Anterior cingulate cortex (tissue), 58 donors: ENCODE measurements at places on chromosomes 6 and 20.

- DNase-seq, result peak; percentile 79
Measured at GRCh38 chr6:125584468-125584939, 164.9 kb upstream of the HEY2 start.

DNA sequence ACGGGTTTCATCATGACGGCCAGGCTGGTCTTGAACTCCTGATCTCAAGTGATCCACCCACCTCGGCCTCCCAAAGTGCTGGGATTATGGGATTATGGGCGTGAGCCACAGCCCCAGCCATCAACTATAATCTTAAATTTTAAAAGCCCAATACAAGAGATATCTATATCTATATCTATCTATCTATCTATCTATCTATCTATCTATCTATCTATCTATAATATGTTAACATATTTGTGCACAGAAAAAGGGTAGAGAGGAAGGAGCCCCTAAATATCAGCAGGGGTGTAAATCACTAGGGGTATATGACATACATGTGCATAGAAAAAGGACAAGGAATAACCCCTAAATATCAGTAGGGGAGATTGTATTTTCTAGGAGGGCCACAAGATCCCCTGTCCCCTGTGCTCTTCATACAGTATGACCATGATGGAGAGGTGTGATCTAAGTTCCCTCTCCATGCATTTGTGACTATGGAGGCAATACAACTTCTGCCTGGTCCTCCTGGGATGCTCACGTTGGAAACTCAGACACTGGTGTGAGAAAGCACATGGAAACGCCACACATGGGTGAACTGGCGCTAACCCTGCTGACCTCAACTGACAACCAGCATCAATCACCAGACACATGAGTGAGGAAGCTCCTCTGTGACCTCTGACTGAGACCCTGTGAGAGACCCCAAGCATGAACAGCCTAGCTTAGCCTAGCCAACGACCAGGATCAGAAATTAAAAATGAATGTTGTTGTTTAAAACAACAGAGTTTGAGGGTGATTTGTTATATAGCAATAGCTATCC, 1.2 kb upstream of the SPATS1 start:
- no peak for DNase-seq

DNA sequence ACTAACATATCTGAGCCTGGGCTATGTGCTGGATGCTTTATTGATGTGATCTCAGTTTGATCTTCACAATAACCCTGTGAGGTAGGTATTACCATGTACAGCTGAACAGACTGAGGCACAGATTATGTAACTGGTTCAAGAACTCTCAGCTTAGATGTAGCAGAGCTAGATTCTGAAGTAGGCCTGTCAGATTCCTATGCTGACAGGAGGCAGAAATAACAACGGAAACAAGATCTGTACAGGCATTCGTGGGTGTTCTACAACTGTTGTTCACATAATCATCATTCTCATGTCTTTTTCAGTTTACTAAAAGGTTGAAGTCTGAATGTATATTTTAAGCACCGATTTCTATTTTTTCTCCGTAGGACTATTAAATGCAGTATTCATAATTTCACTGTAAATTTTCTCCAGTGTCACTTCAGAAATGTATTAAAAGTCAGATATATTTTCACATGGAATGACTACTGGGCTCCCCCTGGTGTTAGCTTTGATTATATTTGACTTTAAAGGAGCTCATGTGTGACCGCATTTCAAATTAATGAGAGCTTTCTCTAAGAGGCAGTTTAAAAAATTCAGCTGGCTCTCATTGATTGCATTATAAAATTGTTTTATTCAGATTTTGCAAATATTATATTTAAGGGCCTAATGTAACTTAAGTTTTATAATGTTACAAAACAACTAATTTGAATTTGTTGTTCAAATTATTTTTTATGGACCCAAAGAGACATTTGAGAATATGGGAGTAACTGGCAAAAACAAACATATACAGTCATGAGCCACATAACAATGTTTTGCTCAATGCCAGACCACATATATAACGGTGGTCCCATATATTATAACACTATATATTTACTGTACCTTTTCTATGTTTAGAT, 36.4 kb upstream of the SLC17A4 start:
- no peak for DNase-seq

DNA sequence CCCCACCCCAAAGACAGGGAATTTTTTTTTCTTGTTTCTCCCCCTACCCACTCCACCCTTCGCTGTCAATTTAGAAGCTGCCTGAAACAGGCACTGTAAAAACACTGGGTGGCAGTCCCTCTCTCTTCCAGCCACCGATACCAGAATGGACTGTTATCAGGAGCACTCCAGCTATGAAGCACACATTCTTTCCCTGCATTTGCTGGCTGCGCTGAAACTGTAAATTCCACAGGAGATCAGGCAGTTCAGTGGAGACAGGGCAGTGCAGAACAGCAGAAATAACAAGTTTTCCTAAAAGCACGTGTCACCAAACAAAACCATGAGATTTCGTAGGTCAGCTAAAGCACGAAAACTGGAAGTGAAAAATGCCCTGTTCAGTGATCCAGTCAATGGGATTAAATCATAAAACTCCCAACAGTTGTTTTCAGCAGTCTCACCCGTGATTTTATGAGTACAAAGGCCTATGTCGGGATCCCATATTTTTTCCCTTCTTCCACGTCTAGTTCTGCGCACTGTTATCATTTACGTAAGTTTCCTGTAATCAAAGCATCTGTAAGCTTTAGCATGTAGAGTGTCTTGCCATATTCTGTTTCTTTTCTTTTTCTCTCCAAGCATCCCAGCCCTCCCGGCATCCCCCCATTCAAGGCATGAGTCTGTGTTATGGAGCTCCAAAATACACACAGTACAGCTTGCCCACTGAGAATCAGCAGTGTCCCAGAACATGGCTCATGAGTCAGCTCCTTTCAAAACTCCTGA, 359.9 kb upstream of the EPHA7 start:
- DNase-seq, result no peak

- no peak for DNase-seq
Measured at GRCh38 chr6:55819811-55820210, 55.6 kb downstream of the BMP5 start.

GRCh38 chr20:45450097-45450818, 19.3 kb upstream of the WFDC2 start:
- DNase-seq, result no peak

DNA sequence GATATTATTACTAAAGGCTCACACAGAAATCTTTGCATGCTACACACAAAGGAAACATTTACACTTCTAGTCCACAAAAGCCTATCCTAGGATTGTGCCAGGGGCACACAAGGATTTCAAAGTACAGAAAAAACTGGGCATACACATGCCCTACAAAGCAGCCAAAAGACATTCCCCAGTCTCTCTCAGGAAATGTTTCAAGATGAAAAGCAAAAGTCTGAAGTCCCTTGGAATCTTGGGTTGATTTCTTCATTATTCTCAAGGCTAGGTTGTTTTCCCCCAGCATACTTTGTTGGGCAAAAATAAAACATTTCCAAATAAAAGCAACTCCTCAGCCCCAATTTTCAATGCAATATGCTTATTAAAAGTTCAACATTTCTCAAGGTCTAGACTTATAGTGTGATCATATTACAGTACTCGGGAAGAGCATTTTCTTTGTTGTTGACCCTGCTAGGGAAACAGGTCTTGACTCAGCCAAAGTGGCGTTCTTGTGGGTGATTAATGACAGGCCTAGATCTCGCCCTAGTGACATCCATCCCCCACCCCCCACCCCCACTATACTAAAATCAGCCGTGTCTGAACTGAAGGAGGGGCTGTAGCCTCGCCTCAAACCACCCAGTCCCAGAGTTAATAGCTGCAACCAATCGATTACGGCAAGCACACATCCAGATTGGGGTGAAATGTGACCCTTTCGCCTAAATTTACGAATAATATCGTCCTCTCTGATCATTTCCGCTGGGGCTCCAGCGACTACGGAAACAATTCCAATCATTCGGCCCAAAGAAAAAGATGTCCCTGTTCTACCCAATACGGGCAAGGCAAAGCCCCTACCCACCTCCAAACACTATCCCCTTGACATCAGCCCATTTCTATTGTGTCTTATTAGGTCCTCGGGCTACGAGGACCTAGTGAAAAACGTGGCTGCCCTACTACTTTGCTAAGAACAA, 1.4 kb downstream of the AKIRIN2 start:
- DNase-seq, result no peak

GRCh38 chr6:159687341-159687740, 5.7 kb downstream of the SOD2 start:
- DNase-seq, result no peak

- no peak for DNase-seq
Measured at GRCh38 chr20:58459058-58459750, 56.0 kb downstream of the APCDD1L start.

- DNase-seq, result no peak
Measured at GRCh38 chr20:48957533-48957932, 36.0 kb downstream of the ARFGEF2 start.

- no peak for DNase-seq
Measured at GRCh38 chr20:48706116-48706656, 121.6 kb downstream of the PREX1 start.

DNA sequence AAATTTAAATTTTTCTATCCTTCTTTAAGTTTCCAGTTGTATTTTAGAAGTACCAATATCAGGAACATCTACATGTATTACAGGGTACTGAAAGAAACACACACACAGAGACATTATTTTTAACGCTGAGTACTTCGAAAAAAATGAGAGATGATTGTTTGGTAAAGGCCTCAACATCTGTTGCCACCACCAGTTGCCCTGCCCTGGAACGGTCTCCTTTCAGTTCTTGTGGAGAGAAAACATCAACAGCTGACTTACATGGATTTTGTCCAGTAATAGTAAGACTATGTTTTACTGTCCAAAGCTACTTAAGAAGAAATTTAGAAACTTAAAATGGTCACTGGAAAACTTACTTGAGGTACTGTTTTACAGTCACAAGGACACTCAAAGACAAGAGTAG, 16.7 kb downstream of the HMGCLL1 start:
- no peak for DNase-seq

- DNase-seq, result peak; percentile 4
Measured at GRCh38 chr20:15475483-15475882, 1097.8 kb downstream of the KIF16B start.

DNA sequence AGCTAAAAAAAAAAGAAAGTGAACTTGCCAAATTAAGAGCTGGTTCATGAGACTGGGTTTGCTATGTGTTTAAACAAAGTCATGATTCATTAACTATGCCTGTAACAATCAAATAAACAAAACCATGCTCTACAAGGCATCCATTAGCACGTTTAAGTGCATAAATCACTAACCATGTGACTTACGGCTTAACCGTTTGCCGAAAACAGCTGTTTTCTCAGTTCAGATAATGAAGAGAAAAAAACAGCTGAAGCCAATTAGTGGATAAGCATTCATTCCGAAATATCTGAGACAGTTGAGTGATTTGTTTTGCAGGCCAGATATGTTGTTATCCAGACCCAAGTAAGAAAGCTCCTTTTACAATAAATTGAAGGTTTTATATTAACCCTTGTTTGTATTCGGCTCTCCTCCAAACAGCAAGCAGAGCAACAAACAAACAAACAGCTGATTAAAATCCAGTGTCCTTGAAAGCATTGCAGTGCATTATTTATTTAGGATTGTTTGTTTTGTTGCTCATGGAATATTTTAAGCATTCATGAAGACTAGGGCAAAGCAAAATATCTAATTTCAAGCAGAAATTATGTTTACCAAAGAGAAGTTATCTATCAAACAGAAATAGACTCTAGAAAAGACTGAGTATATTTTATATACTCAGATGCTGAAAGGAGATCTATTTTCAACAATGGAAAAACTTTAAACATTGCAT, 343.5 kb downstream of the RFPL4B start:
- no peak for DNase-seq

GRCh38 chr6:135115834-135116233, 61.2 kb upstream of the HBS1L start:
- DNase-seq, result no peak

GRCh38 chr6:135586844-135587243, 89.3 kb upstream of the AHI1 start:
- DNase-seq, result no peak

GRCh38 chr6:4297348-4297747, 162.0 kb upstream of the ECI2 start:
- no peak for DNase-seq

GRCh38 chr20:25022680-25023079, 30.1 kb upstream of the APMAP start:
- no peak for DNase-seq

GRCh38 chr6:33950472-33950881, 146.7 kb upstream of the MLN start:
- DNase-seq, result no peak

GRCh38 chr6:125612345-125612846, 137.0 kb upstream of the HEY2 start:
- no peak for DNase-seq

- no peak for DNase-seq
Measured at GRCh38 chr6:52351879-52352238, 10.1 kb upstream of the PAQR8 start.

DNA sequence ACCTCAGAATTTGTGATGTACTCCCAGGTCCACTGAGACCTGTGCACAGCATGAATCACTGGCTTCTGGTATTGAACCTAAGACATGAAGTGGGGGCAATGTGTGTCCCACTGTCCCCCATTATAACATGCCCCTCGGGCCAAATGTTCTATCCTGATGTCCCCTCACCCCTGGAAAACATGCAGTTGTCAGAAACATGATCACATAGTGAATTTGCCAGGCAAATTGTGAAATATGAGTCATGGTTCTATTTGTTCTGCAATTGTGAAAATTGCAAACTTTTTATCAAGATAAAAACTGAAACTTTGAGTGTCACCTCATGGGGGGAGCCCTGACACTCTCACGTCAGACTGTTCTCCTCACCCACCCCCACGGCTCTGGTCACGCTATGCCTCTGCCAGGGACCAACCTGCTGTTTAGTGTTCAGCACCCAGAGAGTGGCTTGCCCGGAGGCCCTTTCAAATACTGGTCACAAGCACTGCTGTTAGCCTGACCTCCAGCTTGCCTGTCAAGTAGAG, 305.3 kb downstream of the CLIC5 start:
- no peak for DNase-seq

DNA sequence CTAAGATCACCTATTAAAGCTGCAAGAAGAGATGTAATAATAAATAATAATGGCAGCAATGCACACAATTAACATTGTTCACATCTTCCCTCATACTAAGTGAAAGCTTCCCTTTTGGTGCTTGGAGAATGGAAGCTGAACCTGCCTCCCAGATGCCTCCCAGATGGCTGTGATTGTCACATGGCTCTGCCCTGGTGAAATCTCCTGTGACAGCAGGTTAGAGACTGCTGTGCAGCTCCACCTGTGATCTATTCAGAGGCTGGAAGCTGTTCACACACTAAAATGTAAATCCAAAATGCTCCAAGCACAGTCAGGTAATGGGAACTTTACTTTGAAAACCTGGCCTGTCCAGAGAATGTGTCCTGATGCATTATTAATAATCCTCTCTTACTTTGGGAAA, 41.7 kb upstream of the RGS17 start:
- no peak for DNase-seq

DNA sequence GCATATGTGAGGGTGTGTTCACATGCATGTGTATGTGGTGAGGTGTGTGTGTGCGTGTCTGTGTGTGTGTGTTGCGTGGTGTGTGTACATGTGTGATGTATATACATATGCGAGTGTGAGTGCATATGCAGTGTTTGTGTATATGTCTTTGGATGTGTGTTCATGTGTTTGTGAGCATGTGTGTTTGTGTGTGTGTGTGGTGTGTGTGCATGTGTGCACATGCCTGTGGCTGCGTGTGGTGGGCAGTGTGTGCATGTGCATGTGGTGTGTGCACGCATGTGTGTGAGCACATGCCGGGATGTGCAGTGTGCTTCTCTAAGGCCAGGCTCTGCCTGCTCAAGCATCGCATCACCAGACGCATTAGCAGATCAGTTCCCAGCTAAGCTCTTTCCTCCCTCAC, 5.7 kb downstream of the THBS2 start:
- DNase-seq, result no peak

- DNase-seq, result no peak
Measured at GRCh38 chr6:39880594-39880993, 53.7 kb downstream of the MOCS1 start.
